Activated T-helper 1 cell treated with Interleukin-2 at 50 U/mL for 16 hours (primary cell): ENCODE measurements at places on chromosomes 3 and 15.

DNA sequence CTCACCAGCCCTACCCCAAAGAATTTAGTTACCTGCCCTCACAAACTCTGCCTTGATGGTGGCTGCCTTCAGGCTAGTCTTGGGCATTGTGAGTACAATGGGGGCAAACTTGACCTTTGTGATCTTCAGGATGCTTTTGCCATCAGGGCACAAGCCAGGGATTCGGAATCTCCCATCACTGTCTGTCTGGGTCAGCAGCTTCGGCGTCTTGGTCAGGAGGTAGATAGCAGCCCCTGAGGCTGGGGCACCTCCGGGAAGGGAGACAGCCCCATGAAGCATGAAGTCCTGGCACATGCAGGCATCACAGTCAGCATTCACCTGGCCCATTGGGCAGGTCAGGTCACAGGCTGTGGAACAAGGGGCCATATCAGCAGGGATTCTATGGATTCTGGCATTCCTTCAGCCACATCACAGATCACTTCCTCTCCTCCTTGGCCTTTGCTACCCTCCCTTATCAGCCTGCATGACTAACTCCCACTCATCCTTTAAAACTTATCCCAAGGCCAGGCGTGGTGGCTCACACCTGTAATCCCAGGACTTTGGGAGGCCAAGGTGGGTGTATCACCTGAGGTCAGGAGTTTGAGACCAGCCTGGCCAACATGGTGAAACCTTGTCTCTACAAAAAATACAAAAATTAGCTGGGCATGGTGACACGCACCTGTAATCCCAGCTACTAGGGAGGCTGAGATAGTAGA lies 6.9 kb downstream of the CILP start:
- DNase-seq: no peak

GRCh38 chr15:70252056-70252950 lies 154.6 kb upstream of the TLE3 start:
- DNase-seq: no peak

GRCh38 chr3:177673112-177673914 lies 476.0 kb upstream of the TBL1XR1 start:
- no peak for DNase-seq

DNA sequence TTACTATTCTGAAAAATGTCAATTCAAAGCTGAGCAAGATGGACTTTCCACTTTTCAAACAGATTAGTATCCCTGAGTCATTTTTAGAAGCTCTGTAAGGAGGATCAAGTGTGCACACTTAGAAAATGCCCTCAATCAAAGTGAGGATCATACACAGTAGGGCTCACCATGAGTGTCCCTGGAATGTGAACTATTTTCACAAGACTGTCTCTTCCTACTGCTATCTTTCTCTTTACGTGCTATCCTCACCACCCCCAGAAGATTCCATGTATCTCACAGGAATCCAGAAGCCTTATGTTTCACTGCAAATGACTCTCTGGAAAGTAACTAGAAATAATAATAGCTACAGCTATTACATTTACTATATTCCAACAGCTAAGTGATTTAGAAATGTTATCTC lies 349.9 kb upstream of the TGFBR2 start:
- DNase-seq: no peak

- DNase-seq: no peak
Measured at GRCh38 chr15:45645026-45645980, 10.5 kb downstream of the SQOR start.

DNA sequence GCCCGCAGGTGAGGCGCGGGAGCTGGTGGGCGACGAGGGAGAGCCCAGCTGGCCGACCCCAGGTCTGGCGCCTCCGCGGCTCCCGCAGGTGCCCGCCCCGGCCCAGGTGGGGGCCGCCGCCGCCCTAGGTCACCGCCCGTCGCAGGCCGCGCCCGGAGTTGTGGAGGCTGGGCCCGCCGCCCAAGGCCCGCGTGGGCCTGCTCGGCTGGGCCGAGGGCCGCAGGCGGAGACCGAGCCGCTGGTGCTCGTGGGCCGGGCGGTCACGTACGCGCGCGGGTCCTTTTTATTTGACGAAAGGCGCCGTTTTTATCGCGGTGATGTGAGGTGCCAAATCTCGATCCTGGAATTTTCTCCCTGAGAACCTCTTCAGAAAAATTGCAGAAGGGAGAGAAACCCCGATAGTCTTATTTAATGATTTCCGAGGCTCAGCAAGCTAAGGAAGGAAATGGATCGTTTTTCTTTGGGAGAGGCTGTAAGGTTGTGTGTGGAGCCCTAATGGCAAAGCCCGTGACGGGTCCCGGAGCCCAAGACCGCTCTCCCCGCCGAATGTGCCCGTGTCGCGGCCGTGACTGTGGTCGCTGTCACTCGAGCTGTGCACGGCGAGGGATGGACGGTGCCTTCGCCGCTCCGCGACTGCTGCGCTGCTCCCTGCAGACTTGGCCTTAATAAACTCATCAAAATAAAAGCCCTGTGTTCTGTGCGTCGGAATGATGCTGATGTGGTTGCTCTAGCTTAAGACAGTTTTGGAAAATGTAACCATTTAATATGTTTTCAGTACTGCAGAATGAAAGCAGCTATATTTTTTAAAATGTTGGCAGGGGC lies 612 bp downstream of the APPL1 start:
- peak; percentile 10 for DNase-seq

DNA sequence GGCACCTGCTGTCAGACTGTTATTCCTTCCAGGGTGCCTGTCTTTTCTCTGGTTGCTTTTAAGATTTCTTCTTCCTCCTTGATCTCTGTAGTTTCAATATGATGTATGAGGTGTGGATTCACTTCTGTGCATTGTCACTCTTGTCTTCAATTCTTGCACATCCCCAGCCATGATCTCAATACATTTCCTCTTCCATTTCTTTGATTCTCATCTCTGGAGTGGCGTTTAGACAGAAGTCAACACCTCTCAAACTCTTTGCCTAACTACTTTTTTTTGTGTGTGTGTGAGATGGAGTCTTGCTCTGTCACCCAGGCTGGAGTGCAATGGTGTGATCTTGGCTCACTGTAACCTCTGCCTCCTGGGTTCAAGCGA lies 224.4 kb upstream of the LYSMD4 start:
- DNase-seq: no peak

DNA sequence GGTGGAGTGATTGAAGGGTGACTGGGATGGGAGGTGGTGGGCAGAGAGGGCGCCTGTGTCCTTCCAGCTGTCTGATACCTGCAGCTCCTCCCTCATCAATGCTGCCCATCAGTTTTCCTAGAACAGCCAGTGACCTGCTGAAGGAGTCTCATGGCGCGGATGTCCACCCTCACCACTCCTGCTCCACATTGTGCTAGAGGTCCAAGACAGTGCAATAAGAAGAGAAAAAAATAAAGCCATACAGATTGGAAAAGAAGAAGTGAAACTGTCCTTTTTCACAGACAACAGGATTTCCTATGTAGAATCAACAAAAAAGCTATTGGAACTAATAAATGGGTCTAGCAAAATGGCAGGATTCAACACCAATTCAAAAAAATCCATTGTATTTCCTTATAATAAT lies 7.4 kb downstream of the ZDHHC19 start:
- DNase-seq: no peak

- DNase-seq: no peak
Measured at GRCh38 chr3:149366941-149367840, 10.3 kb downstream of the TM4SF1 start.

- DNase-seq: no peak
Measured at GRCh38 chr3:184260724-184261269, 556 bp downstream of the CAMK2N2 start.

GRCh38 chr3:187430576-187430975 lies 62.4 kb downstream of the RTP4 start:
- DNase-seq: no peak

DNA sequence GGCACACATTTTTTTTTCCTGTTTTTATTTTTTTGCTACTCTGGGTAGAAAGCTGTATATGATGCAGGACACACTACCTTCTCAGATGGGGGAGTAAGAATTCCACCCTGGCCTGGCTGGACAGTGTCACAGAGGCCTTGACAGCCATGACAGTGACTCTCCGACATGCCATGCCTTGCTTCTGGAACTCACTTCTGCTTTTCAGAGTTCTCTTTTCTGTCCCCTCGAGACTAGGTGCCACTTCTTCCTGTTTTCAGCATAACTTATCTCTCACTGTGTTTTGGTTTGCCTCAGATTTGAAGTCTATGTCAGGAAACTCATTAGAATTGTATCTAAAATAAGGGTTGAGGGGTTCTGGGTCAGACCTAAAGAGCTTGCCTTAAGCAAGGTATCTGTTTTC lies 69.1 kb upstream of the SEC13 start:
- no peak for DNase-seq

DNA sequence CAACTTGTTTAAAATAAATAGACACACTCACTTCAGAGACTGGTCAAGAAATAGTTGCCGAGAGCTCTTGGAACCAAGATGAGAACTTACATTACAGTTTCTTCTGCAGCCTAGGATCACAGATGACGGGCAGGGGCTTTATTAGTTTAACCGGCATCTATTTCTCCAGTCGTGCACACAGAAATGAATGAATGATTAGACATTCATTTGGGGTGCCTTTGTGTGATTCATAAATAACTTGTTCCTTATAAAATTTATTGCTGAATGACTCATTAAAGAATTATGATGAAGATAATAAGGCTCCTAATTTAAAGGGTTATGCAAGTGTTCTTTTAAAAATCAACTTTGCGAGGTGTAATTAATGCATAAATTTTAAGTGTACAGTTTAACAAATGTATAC lies 20.8 kb downstream of the NFKBIZ start:
- DNase-seq: no peak

DNA sequence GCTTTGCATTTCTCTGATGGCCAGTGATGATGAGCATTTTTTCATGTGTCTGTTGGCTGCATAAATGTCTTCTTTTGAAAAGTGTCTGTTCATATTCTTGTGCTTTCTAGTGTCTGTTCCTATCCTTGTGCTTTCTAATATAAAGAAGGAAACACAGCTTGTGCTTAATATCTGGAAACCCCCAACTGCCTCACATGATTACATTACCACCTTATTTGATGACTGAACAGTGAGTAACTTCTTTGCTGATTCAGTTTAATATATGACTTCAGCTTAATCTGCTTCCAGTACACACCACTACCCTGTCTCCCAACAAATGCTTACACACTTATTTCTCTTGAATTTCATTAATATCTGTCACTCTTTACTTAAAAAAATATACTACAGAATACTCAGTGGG lies 835.1 kb downstream of the EDEM1 start:
- no peak for DNase-seq

DNA sequence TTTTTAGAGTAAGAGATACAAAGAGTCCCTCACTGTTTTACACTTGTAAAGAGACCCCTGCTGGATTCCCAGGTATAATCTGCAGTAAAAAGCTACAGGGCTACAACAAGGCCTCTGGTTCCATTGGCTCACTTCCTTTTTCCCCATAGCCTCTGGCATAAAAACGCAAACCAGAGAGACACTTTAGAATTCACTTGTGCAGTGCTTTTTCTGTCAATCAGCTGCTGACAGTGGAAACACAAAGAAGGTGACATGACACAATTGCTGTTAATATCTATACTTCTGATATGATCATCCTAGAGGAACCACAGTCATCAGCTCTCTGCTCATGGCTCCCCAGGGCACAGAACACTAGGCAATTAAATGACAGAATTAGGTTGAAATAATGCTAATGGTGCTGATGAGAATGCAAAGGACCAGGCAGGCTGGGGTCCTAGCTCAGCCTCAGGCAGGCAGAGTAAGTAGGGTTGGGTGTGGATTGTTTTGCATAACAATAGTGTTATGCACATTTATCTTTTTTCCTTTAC lies 667.9 kb upstream of the CFAP20DC start:
- no peak for DNase-seq

- no peak for DNase-seq
Measured at GRCh38 chr3:117691526-117691925, 981.9 kb downstream of the TUSC7 start.

- no peak for DNase-seq
Measured at GRCh38 chr3:143832433-143832832, 15.8 kb downstream of the SLC9A9 start.

- DNase-seq: no peak
Measured at GRCh38 chr15:88696254-88696653, 57.4 kb downstream of the ISG20 start.

GRCh38 chr3:12681089-12681942 lies 17.4 kb upstream of the RAF1 start:
- no peak for DNase-seq

GRCh38 chr15:77782691-77783090 lies 150.0 kb upstream of the LINGO1 start:
- DNase-seq: no peak

DNA sequence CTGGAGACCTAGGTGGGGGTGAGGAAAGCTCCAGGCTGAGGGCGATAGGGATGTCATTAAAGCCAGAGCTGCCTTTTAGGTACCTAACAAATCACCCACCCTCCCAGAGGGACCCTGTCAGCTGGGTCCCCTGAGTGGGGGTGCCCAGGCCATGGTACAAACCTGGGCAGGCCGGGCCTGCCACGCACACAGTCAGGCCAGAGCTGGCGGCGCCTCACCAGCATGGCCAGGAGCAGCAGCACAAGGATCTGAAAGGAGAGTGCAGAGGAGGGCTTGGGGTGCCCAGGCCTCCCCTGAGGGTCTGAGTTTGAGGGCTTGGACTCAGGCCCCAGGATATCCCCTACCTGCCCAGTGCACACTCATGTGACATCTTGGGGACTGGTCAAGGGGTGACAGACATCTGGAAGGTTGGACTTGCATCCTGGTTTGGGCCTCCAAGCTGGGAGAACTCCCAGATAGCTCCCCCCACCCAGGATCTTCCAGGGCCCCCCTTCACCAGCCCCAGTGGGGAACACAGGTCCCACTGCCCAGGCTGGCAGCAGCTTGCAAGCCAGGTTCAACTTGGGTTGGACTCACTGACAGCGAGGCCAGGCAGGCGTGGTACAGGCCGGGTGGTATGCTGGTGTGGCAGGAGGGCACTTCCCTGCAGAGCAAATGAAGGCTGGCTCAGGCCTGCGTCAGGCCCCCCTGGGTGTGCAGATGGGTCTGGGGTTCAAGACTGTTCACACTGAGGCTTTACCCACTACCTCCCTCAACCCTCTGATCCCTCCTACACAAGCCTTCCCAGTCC lies 5.2 kb downstream of the STRA6 start:
- DNase-seq: no peak

DNA sequence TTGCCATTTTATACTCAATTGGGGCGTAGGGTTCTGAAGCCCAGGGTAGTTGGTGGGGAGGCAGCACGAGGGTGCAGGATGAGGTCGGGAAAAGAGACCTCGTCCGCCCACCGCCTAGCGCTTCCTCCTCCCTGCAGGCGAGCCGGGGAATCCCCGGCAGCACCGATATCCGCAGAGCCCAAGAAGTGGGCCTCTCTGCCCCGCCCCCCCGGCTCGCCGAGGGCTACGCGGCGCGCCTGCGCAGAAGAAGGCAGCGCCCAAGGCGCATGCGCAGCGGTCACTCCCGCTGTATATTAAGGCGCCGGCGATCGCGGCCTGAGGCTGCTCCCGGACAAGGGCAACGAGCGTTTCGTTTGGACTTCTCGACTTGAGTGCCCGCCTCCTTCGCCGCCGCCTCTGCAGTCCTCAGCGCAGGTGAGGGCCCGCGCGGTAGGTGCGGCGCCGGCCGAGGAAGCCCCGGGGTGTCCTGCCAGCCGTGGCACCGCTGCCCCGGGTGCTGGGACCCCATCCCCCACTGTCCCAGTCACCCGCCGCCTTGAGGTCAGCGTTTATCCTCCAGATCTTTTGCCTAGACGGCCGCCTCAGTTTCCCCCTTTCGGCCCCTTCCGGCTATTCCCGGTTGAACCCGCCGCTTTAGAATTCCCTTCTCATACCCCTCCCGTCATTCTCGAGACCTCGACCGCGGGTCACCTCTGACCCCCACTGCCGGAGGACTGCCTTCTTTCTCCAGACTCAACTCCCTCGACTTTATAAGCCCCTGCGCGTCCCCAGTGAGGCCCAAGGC lies at the start of gene ALAS1:
ALAS1 (plus strand) TSS at position 319 of the 784 bp plus-strand sequence. CDS start 1,082 bp downstream, outside the sequence.
- peak; percentile 91 for DNase-seq
